ENCODE measurements at places on chromosomes 2 and 18.

DNA sequence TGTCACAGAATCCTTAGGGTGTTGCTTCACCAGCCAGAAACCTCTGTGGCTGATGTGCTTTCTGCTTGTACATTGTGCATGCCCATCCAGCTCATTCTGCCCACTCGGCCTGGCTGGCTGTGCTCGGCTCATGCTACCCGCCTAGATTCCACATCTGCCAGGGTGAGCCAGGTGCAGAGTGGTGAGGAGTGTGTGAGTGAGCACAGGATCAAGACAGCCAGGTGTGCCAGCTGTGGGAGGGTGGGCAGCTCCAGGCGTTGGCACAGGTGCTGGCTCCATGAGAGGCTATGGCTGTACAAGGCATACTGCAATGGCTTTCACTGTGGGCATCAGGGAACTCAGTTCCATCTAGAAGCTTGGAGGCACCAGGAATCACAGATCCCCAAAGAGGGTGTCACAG, 1321.8 kb upstream of the CRIM1 start:
- H3K4me1 ChIP-seq = no peaks in the 10 kb centered on the region
- DNase-seq = no peak
- H3K27ac ChIP-seq = no peak overlapping the region
- no peak overlapping the region for H3K4me3 ChIP-seq
- H3K36me3 ChIP-seq = no peaks in the 10 kb centered on the region

DNA sequence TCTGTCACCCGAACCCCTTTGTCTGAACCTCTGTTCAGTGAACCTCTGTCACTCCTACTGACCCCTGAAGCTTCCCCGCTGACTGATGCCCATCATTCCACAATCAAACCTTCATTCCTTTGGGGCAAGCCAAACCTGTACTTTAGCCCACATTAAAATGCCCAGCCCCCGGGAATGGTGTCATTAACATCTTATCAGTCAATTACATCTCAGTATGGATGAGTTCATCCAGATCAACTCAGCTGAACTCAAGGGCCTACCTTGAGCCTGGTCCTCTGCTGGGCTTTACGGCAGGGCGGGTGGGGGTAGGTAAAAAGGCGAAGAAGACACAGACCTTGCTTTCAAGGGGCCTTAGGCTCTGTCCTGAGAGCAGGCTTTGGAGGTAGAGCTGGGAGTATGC, 154.4 kb upstream of the SMAD2 start:
- DNase-seq = no peak
- no peaks in the 10 kb centered on the region for H3K4me1 ChIP-seq
- H3K36me3 ChIP-seq = no peaks in the 10 kb centered on the region
- H3K4me3 ChIP-seq = no peak overlapping the region
- no peaks in the 10 kb centered on the region for H3K27me3 ChIP-seq

- H3K27ac ChIP-seq = no peak overlapping the region
- H3K4me1 ChIP-seq = no peaks in the 10 kb centered on the region
- H3K4me3 ChIP-seq = no peak overlapping the region
- no peak for DNase-seq
These were observed 62.5 kb downstream of the USP40 start for GRCh38 chr2:233503947-233504637.

- H3K4me1 ChIP-seq = no peaks in the 10 kb centered on the region
- no peaks in the 10 kb centered on the region for H3K36me3 ChIP-seq
- H3K4me3 ChIP-seq = no peak overlapping the region
- DNase-seq = no peak
- no peaks in the 10 kb centered on the region for H3K27me3 ChIP-seq
These were observed 26.8 kb downstream of the RUFY4 start for GRCh38 chr2:218095853-218096252.

- peaks cover 26% of the 10 kb centered on the region for H3K4me1 ChIP-seq
- no peaks in the 10 kb centered on the region for H3K27me3 ChIP-seq
- no peaks in the 10 kb centered on the region for H3K36me3 ChIP-seq
- no peak for DNase-seq
These were observed 4.3 kb upstream of the GATA6 start for GRCh38 chr18:22165049-22165602.

GRCh38 chr2:166067229-166067628, 60.6 kb downstream of the SCN1A start:
- H3K4me1 ChIP-seq = no peaks in the 10 kb centered on the region
- no peaks in the 10 kb centered on the region for H3K27me3 ChIP-seq
- no peak overlapping the region for H3K27ac ChIP-seq
- no peak for DNase-seq

DNA sequence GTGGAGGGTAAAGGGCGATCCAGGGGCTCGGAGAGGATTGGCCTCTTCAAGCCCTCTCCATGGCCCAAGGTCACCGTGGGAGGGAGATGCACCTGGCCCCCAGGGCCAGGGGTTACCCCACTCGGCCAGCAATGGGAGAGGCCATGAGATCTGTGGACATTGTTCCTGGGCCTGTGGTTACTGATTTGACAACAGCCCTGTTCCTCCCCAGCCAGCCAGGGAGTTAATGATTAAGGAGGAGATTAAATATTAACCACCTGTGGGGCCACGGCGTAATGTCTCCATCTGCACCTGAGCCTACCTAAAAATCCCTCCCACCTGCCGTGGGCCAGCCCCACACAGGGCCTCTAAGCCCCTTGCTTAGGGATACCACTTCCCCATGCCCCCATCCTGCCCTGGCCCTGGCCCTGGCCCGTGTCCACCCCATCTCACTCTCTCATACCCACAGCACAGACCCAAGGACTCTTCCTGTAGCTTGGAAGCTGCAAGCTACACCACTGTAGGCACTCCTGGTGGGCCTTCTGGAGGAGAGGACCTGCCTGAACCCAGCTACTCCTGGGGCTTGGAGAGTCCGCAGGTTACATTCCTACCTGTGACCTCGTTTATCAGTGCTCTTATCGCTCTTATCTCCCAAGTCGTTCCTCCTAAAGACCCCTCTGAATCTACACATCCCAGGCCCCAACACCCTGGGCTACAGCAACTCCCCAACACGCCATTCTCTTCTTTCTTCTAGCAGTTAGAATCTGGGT, 32.1 kb downstream of the ZFP36L2 start:
- DNase-seq = peak; percentile 66
- H3K4me1 ChIP-seq = peaks cover 17% of the 10 kb centered on the region
- peak overlapping the region; percentile 12 for H3K4me3 ChIP-seq
- H3K36me3 ChIP-seq = no peaks in the 10 kb centered on the region
- H3K27me3 ChIP-seq = no peaks in the 10 kb centered on the region

- no peak for DNase-seq
- no peaks in the 10 kb centered on the region for H3K27me3 ChIP-seq
- H3K4me1 ChIP-seq = no peaks in the 10 kb centered on the region
- no peak overlapping the region for H3K27ac ChIP-seq
These were observed 836.5 kb upstream of the ID2 start for GRCh38 chr2:7845332-7845731.

GRCh38 chr2:234241656-234242458, 191.4 kb downstream of the SPP2 start:
- H3K27ac ChIP-seq = no peak overlapping the region
- H3K27me3 ChIP-seq = no peaks in the 10 kb centered on the region
- H3K4me3 ChIP-seq = no peak overlapping the region

- H3K27ac ChIP-seq = peak overlapping the region; percentile 55
- peak; percentile 33 for DNase-seq
- H3K4me3 ChIP-seq = peak overlapping the region; percentile 77
- H3K4me1 ChIP-seq = peaks cover 67% of the 10 kb centered on the region
- peaks cover 9% of the 10 kb centered on the region for H3K36me3 ChIP-seq
These were observed 775 bp downstream of the SNED1 start for GRCh38 chr2:240998995-240999791.

GRCh38 chr2:175464311-175464670, 282.8 kb upstream of the ATP5MC3 start:
- no peaks in the 10 kb centered on the region for H3K27me3 ChIP-seq
- H3K27ac ChIP-seq = no peak overlapping the region
- H3K4me3 ChIP-seq = no peak overlapping the region
- no peaks in the 10 kb centered on the region for H3K4me1 ChIP-seq
- no peaks in the 10 kb centered on the region for H3K36me3 ChIP-seq

- no peaks in the 10 kb centered on the region for H3K27me3 ChIP-seq
- H3K4me3 ChIP-seq = no peak overlapping the region
- no peak overlapping the region for H3K27ac ChIP-seq
These were observed 23.5 kb upstream of the C18orf32 start for GRCh38 chr18:49510393-49511115.

DNA sequence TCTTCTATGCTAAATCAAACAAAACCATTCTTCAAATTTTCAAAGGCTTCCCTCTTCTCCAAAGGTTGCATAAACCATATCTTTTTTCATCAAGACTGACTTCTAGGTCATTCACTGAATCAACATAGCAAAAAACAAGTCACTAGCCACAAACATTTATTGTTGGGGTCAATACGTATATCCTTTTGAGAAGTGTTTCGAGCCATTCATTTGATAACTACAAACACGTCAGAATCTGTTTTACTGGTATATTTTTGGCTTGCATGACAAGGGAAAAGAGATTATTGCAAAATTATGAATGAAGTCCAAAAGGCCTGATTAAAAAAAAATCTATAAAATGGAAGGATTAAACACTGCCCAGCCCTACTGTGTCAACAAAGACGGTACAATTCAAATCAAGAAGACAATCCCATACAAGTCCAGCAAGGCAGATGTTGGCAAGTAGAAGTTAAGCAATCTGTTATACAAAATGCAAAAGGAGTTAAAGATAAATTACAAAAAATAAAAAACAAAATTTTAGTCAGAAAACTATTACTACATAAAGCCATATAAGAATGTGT, 222.4 kb downstream of the SRBD1 start:
- no peak overlapping the region for H3K27ac ChIP-seq
- no peak overlapping the region for H3K4me3 ChIP-seq
- H3K4me1 ChIP-seq = no peaks in the 10 kb centered on the region
- no peak for DNase-seq

- H3K27ac ChIP-seq = no peak overlapping the region
- DNase-seq = no peak
- no peaks in the 10 kb centered on the region for H3K27me3 ChIP-seq
- H3K4me1 ChIP-seq = no peaks in the 10 kb centered on the region
- no peak overlapping the region for H3K4me3 ChIP-seq
These were observed 504.5 kb upstream of the VRK2 start for GRCh38 chr2:57542081-57542480.

DNA sequence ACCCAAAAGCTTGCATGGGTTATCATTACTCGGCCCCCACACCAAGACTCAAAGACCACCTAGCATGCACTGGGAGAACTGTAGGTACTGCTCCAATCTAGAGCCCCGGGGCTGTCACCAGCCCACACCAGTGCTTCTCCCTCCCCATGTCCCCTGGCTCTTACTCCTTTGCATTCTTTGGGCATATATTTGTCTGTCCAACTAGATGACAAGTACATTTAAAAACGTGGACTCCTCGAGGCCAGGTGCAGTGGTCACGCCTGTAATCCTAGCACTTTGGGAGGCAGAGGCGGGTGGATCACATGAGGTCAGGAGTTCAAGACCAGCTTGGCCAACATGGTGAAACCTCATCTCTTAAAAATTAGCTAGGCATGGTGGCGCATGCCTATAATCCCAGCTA, 7.8 kb downstream of the AFG3L2 start:
- H3K27me3 ChIP-seq = no peaks in the 10 kb centered on the region
- DNase-seq = no peak
- H3K27ac ChIP-seq = no peak overlapping the region

DNA sequence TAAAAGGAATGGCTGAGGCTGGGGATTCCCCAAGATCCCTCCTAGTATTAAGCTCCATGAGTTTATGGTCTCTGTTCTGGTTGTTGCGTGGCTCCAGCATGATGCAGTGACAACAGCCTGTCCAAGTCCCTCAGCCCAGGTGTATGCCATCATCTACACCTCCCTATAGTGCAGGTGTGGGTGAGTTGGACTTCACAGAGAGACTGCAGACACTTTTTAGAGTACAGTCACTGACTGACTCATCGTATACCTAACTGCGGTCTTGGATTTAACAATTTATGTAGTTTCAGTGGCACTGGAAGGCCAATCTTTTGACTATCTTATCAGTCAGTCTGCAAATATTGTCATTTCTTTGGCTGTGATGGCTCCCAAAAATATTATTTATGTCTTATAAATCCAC, 415.0 kb downstream of the TMX3 start:
- no peaks in the 10 kb centered on the region for H3K27me3 ChIP-seq
- no peak overlapping the region for H3K27ac ChIP-seq
- no peak overlapping the region for H3K4me3 ChIP-seq
- no peaks in the 10 kb centered on the region for H3K36me3 ChIP-seq
- no peaks in the 10 kb centered on the region for H3K4me1 ChIP-seq

GRCh38 chr2:64770137-64770780, 116.5 kb upstream of the SERTAD2 start:
- DNase-seq = no peak
- no peaks in the 10 kb centered on the region for H3K27me3 ChIP-seq
- no peak overlapping the region for H3K4me3 ChIP-seq
- no peak overlapping the region for H3K27ac ChIP-seq
- H3K4me1 ChIP-seq = peaks cover 3% of the 10 kb centered on the region

GRCh38 chr2:65818873-65819451, 386.6 kb upstream of the SPRED2 start:
- H3K4me3 ChIP-seq = no peak overlapping the region
- DNase-seq = no peak
- no peaks in the 10 kb centered on the region for H3K27me3 ChIP-seq
- H3K36me3 ChIP-seq = no peaks in the 10 kb centered on the region

GRCh38 chr2:186827862-186828492, 21.0 kb downstream of the ZSWIM2 start:
- H3K4me1 ChIP-seq = no peaks in the 10 kb centered on the region
- H3K27me3 ChIP-seq = no peaks in the 10 kb centered on the region
- H3K36me3 ChIP-seq = no peaks in the 10 kb centered on the region
- DNase-seq = no peak

DNA sequence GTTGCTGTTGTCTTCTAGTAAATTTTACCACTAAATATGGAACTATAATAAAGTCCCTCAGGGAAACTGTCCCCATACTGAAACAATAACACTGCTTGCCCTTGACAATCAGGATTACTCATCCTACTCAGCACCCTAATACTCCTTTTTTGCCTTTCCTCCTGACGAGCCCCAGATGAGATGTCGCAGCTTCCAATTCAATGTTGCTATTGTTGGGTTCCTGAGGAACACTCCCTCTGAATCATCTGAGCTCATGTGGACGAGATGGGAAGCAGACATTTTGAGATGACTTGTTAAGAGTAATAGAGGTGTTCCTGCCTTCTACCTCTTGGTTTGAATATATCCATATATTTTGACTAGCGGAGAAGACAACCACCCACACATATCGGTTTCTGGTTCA, 187.8 kb upstream of the FAM98A start:
- no peaks in the 10 kb centered on the region for H3K4me1 ChIP-seq
- H3K36me3 ChIP-seq = no peaks in the 10 kb centered on the region
- H3K27me3 ChIP-seq = no peaks in the 10 kb centered on the region
- no peak overlapping the region for H3K27ac ChIP-seq

DNA sequence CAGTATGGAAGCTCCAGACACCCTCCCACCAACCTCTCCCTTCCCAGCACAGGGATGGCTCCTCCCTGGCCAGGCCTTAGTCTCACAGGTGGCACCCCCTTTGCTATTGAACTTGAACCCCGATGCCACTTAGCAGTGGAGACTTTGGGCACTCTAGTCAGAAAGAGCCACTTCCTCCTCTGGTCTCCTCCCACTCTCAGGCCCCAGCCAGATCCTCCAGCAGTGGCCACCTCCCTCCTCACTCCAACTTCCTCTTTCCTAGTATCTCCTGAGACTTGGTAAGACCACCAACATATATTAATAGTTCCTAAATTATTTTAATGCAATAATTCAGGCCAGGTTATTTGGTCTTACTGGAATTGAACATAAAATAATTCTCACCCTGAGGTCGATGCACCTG, 437.2 kb upstream of the ID2 start:
- H3K27me3 ChIP-seq = no peaks in the 10 kb centered on the region
- H3K4me1 ChIP-seq = peaks cover 8% of the 10 kb centered on the region
- DNase-seq = no peak
- H3K36me3 ChIP-seq = no peaks in the 10 kb centered on the region
- H3K27ac ChIP-seq = no peak overlapping the region

- no peaks in the 10 kb centered on the region for H3K27me3 ChIP-seq
- peaks cover 17% of the 10 kb centered on the region for H3K4me1 ChIP-seq
- H3K36me3 ChIP-seq = no peaks in the 10 kb centered on the region
- no peak overlapping the region for H3K4me3 ChIP-seq
- H3K27ac ChIP-seq = no peak overlapping the region
- no peak for DNase-seq
These were observed 105.3 kb downstream of the ZNF516 start for GRCh38 chr18:76389716-76390115.
